CD14-positive monocyte (primary cell): ENCODE measurements at places on chromosomes 12 and 14.

GRCh38 chr12:47975036-47975620 is 11.7 kb downstream of the TMEM106C start:
- no peak for DNase-seq

- no peak for DNase-seq
Measured at GRCh38 chr12:3123729-3124128, 46.5 kb downstream of the TSPAN9 start.

DNA sequence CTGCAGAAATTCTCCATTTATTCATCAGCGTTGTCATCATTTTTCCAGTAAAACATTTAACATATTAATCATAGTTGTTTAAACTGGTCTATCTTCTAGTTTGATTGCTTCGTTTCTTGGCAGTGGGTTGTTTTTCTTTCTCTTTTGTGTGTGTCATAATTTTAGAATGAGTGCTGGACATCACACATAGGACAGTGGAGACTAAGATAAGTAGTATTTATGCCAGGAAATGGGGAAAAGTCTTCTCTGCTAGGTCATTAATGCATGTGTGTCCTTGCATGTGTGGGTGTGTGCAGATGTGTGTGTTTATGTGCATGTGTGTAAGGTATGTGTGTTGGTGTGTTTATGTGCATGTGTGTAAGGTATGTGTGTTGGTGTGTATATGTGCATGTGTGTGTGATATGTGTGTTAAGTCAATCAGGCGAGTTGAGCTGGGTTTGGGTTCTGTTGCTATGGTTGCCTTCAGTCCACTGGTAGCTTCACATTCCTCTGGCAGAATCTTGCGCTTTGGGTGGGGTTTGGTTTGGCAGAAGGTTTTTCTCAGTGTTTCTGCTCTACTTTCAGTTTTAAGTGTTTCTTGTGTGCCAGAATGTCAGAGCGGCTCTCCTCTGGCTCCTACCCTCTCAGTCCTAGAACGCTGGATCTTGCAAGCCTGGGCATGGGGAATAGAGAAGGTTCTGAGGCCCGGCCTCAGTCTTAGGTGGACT is 7.8 kb upstream of the ADGRD1 start:
- no peak for DNase-seq

DNA sequence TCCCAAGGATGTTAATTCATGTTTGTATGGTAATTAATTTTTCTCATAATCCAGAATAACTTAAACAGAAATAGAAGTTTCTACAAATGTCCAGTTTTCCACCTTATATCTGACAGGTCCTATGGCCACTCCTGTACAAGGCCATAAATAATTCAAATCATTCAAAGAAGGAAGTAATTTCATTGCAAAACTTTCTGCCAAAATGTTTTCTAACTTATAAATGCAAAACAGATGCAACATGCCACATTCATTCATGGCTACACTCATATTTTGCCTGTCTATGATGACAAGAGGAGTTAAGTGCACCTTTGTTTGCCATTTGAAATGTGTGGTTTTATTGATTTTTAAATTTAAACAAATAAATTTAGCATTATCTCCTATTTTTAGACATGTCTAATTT is 34.4 kb downstream of the ITPR2 start:
- DNase-seq = no peak

- no peak for DNase-seq
Measured at GRCh38 chr12:97452839-97453238, 9.8 kb upstream of the RMST start.

DNA sequence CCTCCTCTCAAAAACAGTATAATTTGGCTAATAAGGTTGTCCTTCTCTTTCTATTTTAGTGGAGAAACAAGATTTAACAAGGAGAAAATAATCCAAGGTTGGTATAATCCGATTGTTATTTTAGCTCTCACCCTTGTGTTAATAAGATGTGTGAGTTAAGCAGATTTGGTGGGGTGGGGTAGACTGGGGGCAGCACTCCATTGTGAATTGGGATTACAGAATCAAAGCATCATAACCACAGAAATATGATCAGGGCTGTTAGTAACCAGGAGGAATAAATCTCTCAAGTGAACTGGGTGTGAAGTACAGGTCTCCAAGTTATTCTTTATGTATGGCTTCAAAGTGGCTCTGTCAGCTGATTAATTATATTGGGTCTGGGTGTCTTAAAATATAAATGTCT is 10.2 kb downstream of the TIGAR start:
- no peak for DNase-seq
